ENCODE measurements at places on chromosomes 13 and 19. TPM values are rescaled to one million over a fixed set of nuclear protein-coding genes. Genes with fewer than 3 reads are reported as not detected.

The RGL3 gene
- 29.2 TPM for total RNA-seq

DNA sequence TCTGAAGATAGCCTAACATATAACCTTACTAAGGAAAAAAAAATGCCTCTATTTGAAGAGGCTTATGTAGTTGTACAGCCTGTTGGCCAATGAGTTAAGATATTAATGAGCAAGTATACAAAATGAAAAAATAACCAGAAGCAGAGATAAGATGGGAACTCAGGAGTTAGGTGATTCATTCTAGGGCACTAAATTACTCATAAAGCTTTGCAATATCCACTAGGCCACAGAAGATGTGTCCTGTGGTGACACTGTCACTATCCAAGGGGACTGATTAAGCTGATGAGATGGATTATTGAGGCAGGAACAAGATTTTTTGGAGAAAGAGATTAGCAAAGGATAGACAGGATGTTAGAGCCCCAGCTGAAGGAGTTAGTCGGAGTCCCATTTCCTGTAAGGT, 99.6 kb downstream of the LIG4 start:
- H3K4me3 ChIP-seq = no peak overlapping the region
- no peaks in the 10 kb centered on the region for H3K27me3 ChIP-seq
- H3K4me1 ChIP-seq = no peaks in the 10 kb centered on the region
- H3K36me3 ChIP-seq = no peaks in the 10 kb centered on the region

The PEAK3 gene
- total RNA-seq = not detected

The CLEC17A gene
- total RNA-seq = not detected

DNA sequence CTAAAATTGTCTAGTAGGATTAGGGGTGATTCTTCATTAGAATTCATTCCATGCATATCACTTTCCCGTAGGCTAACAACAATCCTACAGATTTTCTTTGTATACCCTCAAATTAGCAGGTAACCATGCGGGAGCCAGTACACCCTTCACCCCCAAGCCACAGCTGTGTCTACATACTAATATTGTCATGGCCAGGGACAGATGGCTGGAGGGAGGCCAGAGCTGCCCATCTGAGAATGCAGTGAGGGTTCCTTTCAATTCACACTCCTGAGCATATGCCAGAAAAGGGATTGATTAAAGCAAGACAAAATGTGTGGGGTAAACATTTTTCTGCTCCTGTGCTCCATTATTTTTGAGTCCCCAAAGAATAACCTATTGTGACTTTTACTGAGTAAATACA, 68.9 kb downstream of the FREM2 start:
- DNase-seq = no peak
- no peak overlapping the region for H3K4me3 ChIP-seq
- H3K27me3 ChIP-seq = no peaks in the 10 kb centered on the region
- no peaks in the 10 kb centered on the region for H3K36me3 ChIP-seq
- peaks cover 28% of the 10 kb centered on the region for H3K4me1 ChIP-seq
- H3K27ac ChIP-seq = no peak overlapping the region

GRCh38 chr13:40273253-40274025, 393.0 kb downstream of the FOXO1 start:
- no peaks in the 10 kb centered on the region for H3K36me3 ChIP-seq
- DNase-seq = no peak
- no peaks in the 10 kb centered on the region for H3K27me3 ChIP-seq
- no peaks in the 10 kb centered on the region for H3K4me1 ChIP-seq
- no peak overlapping the region for H3K27ac ChIP-seq
